Activated T-cell treated with anti-CD3 and anti-CD28 coated beads for 1 hour (primary cell): ENCODE measurements at places on chromosomes 5 and 9.

- DNase-seq = no peak
These were observed 8.2 kb upstream of the PARP8 start for GRCh38 chr5:50658246-50658645.

- DNase-seq = no peak
These were observed 109.1 kb downstream of the SUSD1 start for GRCh38 chr9:112065806-112066606.

DNA sequence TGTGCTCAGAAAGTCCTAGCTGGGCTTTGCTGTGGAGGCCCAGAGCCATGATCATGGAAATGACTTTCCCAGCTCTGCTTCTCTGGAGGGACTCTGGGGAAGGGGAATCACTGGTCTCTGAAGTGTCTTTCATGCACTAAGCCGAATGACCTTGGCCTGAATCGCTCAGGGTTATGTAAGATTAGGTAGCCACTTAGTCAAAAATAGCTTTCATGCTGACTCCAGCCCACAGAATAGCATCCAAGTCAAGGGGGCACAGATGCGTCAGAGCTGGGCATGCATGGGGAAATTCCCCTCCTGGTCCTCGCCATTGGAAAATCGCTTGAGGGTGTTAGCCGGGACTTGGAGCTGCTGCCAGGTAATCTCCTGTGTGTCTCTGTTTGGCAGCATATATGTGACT, 36.1 kb upstream of the PPARGC1B start:
- DNase-seq = no peak

DNA sequence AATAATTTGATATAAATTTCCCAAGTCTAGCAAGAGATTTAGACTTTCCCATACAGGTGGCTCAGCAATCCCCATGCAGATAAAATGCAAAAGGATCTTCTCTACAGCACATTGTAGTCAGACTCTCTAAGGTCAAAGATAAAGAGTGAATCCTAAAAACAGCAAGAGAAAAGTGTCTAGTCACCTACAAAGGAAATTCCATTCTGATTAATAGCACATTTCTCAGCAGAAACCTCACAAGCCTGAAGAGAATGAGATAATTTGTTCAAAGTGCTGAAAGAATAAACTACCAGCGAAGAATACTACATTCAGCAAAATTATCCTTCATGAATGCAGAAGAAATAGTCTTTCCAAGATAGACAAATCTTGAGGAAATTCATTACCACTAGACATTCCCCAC, 493.3 kb downstream of the PRELID2 start:
- DNase-seq = no peak

DNA sequence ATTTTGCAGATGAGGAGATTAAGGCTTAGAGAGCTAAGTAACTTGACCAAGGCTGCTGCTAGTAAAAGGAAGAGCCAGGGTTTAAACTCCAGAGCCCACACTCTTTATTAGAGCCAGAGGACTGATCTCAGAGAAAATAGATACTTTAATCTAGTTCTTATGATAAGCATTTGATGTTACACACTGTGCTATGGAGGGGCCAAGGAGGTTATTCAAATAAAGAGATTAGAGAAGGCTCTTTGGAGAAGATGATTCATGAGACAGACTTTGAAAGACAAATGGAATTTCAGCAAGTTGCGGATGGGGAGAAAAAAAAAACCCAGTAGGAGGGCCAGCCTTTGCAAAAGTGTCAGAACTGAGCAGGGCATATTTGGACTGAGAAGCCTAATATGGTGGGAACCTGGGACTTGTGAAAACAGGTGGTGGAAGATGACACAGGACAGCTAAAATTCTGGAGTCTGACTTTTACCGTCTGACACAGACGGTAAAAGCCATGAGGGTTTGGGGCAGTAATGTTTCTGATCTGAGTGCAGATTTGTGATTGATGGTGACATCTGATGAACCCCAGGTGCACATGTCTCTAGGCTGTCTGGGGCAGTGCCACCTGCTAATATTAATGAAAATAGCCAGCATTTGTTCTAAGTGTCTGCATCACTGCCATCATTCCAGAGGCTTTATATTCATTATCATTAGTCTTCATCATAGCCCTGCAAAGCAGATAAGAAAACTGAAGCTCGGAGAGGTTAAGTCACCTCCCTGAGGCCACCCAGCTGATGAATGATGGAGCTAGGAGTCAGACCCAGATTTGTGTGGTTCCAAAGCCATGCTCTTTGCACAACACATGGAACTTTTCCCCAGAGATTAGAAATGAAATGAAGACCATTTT, 65.3 kb upstream of the CXCL14 start:
- DNase-seq = no peak

DNA sequence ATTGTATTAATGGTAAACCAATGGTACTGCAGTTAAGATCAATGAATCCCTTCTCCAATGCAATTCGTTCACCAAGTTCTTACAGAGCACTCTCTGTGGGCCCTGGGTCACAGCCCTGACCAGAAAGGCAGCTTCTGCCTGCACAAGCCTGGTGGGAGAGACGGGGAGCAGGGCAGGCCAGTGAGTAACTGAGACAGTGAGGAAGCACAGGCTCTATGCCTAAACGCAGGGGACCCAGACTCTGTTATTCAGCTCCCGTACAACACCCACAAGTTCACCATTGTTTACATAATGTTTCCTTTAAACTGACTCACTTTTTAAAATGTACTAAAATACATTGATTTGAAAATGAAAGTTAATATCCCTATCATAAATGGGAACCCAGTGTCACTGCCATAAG, 40.5 kb upstream of the CTSL start:
- DNase-seq = no peak

DNA sequence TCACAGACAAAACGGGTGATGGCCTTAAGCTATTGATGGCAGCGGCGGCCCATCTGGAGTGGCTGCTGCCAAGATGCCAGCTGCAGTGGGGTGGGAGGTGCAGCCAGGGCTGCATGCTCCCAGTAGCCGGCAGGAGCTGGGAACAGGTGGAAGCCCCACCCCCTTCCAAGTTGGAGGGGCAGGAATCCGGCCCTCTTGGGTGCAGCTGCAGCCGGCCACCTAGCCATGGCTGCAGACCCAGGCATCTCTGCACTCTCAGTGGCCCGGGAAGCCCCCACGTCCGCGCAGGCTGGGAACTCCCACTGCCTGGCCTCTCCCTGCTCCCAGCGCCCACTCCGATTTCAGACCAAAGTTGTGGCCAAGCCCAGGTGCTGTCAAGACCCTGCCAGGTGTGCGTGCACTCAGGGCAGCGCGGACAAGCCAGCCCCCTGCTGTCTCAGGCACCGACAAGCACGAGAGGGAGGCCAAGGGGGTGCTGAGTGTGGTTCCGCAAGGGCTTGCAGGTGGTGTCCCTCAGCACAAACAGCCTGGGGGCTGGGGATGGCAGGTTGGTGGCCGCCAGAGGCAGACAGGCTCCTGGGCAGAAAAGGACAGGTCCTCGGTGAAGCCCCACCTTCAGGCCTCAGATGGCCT, 115.1 kb upstream of the TSLP start:
- DNase-seq = no peak

DNA sequence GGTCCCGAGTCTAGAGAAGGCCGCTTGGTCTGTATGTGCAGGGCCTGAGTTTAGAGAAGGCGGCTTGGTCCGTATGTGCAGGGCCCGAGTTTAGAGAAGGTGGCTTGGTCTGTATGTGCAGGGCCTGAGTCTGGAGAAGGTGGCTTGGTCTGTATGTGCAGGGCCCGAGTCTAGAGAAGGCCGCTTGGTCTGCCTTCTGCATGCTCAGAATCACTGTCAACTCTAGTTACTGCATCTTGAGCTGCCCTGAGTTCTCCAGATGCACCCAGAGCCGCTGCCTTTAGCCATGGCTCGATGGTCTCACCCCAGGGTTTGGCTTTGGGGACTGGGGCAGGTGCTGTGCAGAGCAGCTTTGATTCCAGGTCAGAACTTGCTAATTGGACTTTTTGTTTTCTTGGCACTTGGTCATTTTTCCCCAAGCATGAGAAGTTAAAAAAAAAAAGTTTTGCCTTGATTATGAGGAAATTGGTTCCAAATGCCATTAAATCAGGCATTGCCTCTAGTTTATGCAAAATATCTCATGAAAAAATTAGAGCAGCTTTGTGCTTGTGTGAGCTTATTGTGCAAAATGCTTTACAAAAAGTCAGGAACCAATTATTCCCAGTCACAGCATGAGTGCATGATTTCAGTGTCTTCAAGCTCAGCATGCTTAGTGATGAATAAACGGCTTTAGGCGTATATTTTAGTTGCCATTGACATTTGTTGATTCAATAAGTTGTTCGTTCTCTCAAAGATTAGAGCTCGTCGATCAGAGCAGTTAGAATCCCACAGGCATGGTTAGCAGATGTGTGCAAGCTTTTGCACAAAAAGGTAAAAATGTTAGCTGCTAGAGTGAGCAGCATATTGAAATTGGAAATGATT, 25.4 kb upstream of the EXOC3 start:
- DNase-seq = no peak

DNA sequence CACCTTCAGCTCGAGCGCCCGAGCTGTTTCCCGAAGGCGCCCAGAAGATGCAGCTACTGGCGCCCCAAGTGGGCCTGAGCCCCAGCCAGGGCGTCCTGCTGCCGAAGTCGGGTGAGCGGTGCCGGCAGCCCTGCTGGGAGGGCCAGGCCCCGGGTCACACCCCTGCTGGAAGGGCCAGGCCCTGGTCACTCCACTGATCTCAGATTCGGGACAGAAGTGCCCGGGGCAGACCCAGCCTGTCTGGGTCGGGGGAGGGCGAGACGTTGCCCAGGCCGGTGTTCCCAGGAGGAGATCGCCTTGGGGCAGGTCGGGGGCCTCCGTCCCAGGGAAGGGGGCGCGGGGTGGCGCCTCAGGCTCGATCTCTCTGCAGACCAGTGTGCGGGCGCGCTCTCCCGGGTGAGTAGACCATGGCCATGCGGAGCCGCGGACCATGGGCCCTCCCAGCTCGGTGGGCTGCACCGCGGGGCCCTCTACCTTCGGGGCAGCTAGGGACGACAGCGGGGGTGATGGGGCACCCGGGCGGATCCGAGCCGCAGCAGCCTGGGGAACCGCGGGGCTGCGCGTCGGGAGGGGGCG, 2.3 kb downstream of the LCNL1 start:
- no peak for DNase-seq

DNA sequence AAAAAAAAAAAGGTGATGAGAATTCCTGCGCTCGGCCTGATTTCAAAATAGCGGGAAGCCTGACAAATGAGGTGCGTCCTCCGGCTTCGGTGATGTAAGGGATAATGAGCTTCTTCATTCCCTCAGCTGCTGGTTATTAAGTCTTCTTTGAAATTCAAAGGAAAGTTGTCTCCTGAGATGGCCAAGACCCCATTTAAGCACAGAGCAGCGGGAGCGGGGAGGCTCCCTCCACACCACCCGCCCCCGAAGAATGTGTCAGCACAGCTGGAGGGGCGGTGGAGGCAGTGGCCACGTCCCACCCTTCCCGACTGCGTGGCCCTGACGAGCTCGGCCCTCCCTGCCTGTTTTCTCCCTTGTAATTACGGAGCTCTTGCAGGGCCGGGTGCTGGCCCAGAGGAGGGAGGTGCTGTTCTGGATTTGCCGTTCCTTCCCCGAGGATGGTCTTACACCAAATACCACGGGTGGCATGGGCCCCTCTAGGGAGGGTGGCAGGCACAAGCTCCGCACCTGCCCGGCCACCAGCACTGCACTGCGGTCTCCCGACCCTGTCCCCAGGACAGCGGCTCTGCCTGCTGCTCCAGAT, 31.0 kb downstream of the SLC9A3 start:
- no peak for DNase-seq

DNA sequence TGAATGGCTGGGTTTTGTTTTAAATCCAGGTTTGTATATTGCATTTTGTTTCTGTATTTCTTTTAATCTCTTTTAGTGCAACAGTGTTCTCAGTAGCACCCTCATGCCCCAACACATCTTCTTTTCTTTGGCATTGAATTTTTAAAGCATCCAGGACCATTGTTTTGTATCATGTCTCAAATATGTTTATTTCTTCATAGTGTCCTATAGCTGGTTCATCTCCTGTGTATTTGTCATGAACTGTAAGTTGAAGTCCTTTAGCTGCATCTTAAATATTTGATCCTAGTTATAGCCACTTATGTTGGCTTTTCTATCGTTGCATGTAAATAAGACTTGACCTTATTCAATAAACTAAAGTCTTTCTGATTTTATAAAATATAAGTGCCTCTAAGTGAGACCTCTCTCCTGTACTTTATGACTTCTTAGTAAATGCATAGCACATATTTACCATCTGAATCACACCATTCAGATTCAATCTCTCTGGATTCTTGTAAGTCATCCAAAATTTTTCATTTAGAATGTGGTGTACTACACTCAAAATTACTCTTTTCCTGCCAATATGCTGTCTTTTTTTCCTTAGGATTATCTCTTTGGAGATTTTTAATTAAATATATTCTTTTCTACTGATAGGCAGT, 21.0 kb upstream of the ERCC6L2 start:
- DNase-seq = no peak

DNA sequence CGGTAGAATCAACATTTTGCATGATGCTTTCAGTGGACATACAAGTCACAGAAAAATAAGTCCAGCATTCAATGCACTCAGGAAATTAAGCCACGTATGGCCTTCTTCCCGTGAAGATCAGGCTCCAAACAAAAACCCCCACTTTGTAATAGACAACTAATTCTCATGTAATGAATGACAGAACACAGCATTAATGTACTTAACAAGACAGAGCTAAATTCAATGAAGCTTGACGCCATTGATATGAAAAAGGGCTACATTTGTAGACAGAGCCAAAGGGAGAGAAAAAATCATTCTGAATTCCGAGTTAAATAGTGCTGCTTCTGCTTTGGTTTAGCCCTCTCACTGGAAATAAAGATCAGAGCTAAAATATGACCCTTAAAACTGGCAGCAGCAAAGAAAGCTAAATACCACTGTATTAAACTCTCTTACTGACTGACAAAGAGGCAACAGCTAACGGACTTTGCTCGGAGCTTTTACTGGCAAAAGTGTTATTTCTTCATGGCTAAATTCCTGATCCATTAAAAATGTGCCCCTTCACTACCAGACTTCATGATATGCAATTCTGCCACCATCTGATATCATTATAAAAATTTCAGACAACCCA, 250.5 kb downstream of the BNC2 start:
- no peak for DNase-seq

GRCh38 chr5:94524841-94525697, 93.3 kb downstream of the KIAA0825 start:
- no peak for DNase-seq

GRCh38 chr5:178788381-178789085, 58.1 kb upstream of the ZNF354A start:
- DNase-seq = no peak

DNA sequence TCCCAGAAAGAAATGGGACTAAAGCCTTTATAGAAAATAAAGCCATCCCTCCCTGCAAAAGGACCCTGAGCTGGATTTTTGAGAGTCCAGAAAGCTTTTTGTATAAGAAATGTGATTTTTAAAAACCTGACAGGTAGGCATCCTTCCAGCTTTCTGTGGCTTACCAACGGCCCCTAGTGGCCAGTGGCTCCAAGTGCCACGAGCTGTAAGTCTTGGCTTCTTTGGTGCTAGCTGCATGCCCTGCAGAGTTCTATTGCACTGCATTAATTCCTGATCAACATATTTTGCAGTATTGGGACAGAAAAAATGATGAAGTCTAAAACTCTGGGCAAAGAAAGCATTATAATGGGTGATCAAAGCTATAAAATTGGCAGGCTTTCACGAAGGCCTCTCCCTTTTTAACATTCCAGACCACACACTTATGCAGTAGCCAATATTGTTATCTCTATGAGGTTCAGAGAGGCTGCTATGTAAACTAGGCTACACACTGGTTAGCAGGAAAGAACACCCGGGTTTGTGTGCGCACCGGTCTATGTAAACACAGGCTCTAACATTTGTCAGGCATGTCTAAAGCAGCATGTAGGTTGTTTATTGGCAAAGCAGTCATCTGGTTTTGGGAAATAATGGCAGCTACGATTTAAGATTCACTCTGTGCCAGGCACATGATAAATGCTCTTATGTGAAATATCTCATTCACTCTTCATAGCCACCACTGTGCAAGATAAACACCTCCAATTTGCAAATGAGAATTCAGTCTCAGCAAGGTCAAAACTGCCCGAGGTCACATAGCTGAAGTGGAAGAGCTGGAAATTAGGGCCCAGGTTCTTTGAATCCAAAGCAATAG, 55.2 kb downstream of the NMUR2 start:
- DNase-seq = no peak
